ENCODE measurements at places on chromosomes 6 and 20.

- no peak for DNase-seq
- H3K4me1 ChIP-seq, result no peaks in the 10 kb centered on the region
- no peaks in the 10 kb centered on the region for H3K27me3 ChIP-seq
- H3K27ac ChIP-seq, result no peak overlapping the region
- H3K4me3 ChIP-seq, result no peak overlapping the region
These were observed 37.5 kb upstream of the TMEM170B start for GRCh38 chr6:11500008-11500407.

DNA sequence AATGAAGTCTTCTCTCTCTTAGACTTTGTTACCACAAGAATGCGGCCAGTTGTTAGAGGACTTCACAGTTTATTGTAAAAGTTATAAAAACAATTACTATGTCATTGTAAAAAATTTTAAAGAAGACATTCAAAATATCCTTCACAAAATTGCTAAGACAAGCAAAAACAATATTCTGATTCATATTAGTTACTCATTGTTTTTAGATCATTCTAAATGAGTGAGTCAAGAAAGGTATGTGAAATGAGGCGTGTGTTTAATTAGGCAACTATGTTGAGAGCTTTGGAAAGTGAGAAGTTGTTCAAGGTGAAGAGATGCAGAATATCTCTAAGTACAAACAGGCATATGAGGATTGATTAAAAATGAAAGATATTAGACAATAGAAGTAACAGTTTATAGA lies 875.3 kb downstream of the EYS start:
- H3K27me3 ChIP-seq, result no peaks in the 10 kb centered on the region
- no peaks in the 10 kb centered on the region for H3K4me1 ChIP-seq
- no peak overlapping the region for H3K27ac ChIP-seq
- H3K4me3 ChIP-seq, result no peak overlapping the region
- H3K36me3 ChIP-seq, result no peaks in the 10 kb centered on the region

GRCh38 chr20:40960521-40960956 lies 68.1 kb upstream of the TOP1 start:
- H3K4me3 ChIP-seq, result no peak overlapping the region
- no peak overlapping the region for H3K27ac ChIP-seq
- no peaks in the 10 kb centered on the region for H3K27me3 ChIP-seq
- DNase-seq, result no peak
- H3K36me3 ChIP-seq, result no peaks in the 10 kb centered on the region

DNA sequence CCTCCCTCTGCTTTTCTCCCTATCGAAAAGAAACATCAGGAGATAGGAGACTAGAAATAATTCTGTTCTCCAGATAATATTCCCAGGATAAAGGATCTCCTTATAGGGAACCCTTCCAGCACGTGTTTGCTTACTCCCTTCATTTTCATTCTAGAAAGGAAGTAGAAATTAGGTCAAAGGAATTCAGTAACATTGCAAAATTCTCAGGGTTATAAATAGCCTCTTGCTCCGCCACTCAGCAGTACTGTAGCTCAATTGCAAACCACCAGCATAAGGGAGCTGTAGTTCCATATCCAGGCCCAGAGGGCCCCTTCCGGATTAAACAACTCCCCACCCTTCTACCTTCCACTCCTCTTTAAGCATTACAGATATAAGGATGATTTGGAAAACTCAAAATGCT lies 6.2 kb downstream of the ELMO2 start:
- H3K4me1 ChIP-seq, result peaks cover 54% of the 10 kb centered on the region
- H3K27me3 ChIP-seq, result no peaks in the 10 kb centered on the region
- DNase-seq, result no peak
- H3K4me3 ChIP-seq, result no peak overlapping the region
- no peaks in the 10 kb centered on the region for H3K36me3 ChIP-seq
- no peak overlapping the region for H3K27ac ChIP-seq

DNA sequence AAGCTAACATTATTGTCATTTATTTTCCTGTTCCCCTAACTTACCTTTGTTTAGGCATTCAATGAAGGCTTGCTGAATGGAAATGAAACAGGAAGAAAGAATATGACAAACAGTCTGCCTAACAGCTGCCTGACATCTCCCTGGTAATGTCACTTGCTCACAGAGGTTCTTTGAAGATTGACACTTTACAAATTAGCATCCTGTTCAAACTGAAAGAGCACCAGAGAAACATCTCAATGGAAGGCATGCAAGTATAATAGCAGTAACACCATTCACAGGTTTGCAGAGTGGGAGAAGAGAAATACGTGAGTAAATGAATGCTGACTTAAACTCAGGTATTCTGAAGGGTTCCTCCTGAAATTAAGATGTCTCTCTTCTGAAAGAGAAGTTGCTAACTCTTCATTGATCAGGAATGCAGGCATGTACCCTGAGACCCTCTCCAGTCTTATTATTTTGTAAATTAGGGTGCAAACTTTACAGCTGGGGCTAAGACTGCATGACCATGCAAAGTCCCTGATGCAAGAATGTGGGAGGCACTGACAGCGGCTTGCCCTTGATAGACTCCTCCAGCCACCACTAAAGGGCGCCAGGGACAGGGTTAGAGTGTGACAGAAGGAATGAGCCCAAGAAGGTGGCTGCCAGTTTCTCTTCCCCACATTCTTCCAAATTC lies 1.3 kb upstream of the SMLR1 start:
- DNase-seq, result no peak
- H3K27ac ChIP-seq, result no peak overlapping the region
- no peaks in the 10 kb centered on the region for H3K27me3 ChIP-seq
- no peak overlapping the region for H3K4me3 ChIP-seq

- no peaks in the 10 kb centered on the region for H3K4me1 ChIP-seq
- no peak overlapping the region for H3K4me3 ChIP-seq
- no peaks in the 10 kb centered on the region for H3K27me3 ChIP-seq
- no peak for DNase-seq
These were observed 64.7 kb upstream of the MTHFD1L start for GRCh38 chr6:150800674-150801314.

- peaks cover 22% of the 10 kb centered on the region for H3K4me1 ChIP-seq
- no peaks in the 10 kb centered on the region for H3K36me3 ChIP-seq
- H3K4me3 ChIP-seq, result peak overlapping the region; percentile 97
- peak overlapping the region; percentile 32 for H3K27ac ChIP-seq
These were observed 1.4 kb downstream of the PLAGL2 start for GRCh38 chr20:32205843-32206759.

- no peak overlapping the region for H3K27ac ChIP-seq
- H3K27me3 ChIP-seq, result no peaks in the 10 kb centered on the region
- DNase-seq, result no peak
- H3K4me1 ChIP-seq, result peaks cover 20% of the 10 kb centered on the region
These were observed 9.0 kb downstream of the SPINT3 start for GRCh38 chr20:45506398-45506797.

DNA sequence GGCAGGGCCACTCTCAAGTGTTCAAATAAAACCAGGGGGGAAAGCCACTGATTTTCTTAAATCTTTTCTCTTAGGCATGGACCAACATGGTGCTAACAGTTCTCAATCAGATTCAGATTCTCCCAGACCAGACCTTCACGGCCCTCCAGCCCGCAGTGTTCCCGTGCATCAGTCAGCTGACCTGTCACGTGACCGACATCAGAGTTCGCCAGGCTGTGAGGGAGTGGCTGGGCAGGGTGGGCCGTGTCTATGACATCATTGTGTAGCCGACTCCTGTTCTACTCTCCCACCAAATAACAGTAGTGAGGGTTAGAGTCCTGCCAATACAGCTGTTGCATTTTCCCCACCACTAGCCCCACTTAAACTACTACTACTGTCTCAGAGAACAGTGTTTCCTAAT lies 41.5 kb upstream of the SMIM28 start:
- H3K27me3 ChIP-seq, result no peaks in the 10 kb centered on the region
- H3K4me1 ChIP-seq, result no peaks in the 10 kb centered on the region
- H3K36me3 ChIP-seq, result no peaks in the 10 kb centered on the region
- H3K27ac ChIP-seq, result no peak overlapping the region
- no peak for DNase-seq

- DNase-seq, result no peak
- H3K4me3 ChIP-seq, result no peak overlapping the region
- H3K27me3 ChIP-seq, result no peaks in the 10 kb centered on the region
- no peak overlapping the region for H3K27ac ChIP-seq
- peaks cover 24% of the 10 kb centered on the region for H3K4me1 ChIP-seq
These were observed 132.9 kb upstream of the DST start for GRCh38 chr6:56775498-56776166.
